Stimulated activated CD4-positive, alpha-beta T cell treated with anti-CD3 and anti-CD28 coated beads, Interleukin-1b, Interleukin-23, amount 100 ng/mL, for 1 hour (primary cell): ENCODE measurements at places on chromosomes 2 and 18.

GRCh38 chr18:420661-421246, 79.7 kb downstream of the COLEC12 start:
- no peak for DNase-seq

DNA sequence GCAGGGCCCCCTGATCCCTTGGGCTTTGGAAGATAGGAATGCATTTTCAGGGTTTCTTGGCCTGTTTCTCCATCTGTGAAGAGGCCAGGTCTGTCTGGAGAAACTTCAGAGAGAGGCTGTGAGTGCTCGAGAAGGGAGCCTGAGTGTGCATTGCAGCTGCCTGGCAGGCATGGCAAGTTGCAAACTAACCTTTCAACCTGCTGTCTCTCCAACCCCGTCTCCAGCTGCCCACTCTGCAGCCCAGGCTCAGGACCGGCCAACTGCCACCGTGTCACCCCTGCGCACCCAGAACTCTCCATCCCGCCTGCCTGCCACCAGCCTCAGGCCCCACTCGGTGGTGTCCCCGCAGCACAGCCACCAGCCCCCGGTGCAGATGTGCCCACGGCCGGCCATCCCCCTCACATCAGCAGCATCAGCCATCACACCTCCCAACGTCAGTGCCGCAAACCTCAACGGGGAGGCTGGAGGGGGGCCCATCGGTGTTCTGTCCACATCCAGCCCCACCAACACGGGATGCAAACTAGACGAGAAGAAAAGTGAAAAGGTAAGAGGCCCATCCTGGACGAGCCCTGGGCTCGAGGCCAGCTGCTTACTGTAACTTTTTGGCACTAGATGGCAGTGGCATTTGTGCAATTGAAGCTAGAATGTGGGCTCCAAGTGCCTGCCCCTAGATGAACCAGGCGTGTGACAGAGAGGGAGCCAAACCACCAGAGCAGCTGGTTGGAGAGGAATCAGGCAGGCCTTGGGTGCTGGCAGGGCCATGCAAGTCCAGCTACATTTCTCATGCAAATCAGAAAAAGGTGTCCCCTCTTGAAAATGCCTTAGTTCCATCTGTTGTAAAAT, 164.6 kb downstream of the SEPTIN10 start:
- no peak for DNase-seq

DNA sequence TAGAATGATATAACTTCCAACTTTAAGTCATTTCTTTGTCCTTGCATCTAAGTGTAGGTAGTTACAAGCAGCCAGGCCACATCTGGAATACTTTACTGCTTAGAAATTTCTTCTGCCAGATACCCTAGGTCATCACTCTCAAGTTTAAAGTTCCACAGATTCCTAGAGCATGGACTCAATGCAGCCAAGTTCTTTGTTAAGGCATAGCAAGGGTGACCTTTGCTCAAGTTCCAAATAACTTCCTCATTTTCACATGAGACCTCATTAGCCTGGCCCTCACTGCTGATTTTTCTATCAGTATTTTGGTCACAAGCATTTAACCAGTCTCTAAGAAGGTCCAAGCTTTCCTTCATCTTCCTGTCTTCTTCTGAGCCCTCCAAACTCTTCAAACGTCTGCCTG, 7.8 kb upstream of the UGT1A9 start:
- DNase-seq = no peak

DNA sequence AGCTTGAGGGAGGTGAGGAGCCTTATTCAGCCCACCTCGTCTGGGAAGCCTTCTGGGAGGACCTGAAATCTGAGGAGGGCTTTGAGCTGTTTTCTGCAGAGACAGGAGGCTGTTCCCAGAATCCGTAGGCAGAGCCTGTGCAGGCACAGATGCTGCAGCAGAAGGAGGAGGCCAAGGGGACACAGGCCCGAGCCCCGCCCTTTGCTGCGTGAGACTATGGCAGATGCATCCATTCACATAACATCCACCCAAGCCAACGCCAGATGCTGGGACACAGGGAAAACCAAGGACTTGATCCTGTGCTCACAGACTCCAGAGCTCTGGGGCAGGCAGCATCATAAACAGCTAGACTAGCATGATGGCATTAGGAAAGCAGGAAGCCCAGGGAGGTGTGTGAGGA, 98.2 kb downstream of the KCNF1 start:
- no peak for DNase-seq

DNA sequence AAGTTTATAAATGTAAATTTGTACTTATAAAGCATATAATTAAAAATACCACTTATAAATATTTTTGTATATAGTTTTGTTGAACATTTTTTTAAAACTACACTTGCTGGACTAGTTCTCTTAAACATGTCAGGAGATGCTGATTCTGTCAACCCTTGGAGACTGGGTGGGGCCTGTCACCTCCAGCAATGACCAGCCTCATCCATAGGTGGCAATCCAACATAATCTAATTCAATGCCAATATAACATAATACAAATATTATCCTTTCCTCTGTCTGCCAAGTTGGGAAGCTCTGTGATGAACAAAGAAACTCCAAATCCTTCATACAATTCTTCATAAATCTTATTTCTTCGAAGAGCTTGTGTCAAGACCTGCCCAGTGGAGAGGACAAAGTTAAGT, 140.4 kb downstream of the RBMS1 start:
- DNase-seq = no peak

DNA sequence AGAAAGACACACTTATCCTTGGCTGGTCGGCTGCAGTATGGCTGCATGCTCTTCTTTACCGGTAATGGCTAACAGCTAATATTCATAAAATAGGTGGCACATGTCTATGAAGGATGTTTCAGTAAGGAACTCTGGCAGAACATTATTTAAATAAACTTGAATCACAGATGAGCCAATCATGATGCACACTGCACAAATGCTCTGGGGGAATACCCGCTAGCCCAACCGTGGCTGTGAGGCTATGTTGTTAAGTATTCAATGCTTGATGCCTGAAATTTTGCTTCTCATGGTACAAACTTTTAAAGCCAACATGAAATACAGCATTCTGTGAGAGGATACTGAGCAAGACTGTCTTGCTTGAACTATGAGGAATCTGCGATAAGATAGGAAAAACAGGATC, 505.8 kb downstream of the ZEB2 start:
- DNase-seq = no peak

- DNase-seq = no peak
Measured at GRCh38 chr2:168254158-168254935, 7.0 kb upstream of the STK39 start.

GRCh38 chr18:62524440-62525200, 1.8 kb downstream of the ZCCHC2 start:
- peak; percentile 39 for DNase-seq

DNA sequence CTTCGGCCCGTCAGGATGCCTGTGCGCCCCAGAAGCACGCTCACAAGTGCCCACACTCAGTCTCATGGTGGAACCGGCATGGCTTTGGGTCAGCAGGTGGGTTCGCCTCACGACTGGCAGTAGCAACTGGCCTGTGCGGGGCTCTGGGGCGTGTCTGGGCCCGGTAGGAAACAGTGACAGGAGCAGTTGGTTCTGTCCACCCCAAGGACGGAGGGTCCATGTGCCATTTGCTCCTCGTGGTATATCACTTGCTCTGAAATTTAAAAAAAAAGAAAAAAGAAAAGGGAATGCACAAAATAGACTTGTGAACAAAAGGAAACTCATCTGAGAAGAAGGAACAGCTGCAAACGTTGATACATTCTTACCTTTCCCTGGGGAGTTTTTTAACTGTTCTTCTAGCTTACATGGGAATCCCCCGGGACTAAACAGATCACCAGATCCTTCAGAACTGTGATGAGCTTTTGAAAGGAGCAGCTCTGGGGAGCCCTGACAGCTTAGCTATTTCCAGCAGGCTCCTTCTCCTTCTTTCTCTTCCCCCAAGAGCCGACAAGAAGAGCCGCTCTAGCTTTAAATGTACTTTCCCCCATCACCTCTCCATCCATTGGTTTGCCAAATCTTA, 42.8 kb downstream of the TRAPPC12 start:
- no peak for DNase-seq

GRCh38 chr2:230828272-230828961, 36.3 kb upstream of the ITM2C start:
- DNase-seq = no peak

DNA sequence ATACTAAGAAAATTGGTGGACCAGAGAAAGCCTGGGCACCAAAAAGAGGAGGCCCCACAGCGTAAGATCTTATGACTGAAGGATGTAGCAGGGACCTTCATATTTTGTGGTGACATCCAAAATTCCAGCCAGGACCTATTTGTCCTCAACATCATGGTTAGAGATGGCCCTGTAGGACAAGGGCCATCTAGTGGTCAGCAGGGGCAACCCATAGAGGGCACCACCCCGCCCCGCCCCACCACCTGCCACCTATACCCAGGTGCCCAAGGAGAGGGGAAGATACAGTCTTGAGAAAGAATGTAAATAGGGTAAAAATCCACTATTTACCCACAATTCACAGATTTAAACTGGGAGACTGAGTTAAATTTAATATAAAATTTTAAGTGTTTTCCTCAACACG, 59.6 kb upstream of the TMEM163 start:
- DNase-seq = no peak

DNA sequence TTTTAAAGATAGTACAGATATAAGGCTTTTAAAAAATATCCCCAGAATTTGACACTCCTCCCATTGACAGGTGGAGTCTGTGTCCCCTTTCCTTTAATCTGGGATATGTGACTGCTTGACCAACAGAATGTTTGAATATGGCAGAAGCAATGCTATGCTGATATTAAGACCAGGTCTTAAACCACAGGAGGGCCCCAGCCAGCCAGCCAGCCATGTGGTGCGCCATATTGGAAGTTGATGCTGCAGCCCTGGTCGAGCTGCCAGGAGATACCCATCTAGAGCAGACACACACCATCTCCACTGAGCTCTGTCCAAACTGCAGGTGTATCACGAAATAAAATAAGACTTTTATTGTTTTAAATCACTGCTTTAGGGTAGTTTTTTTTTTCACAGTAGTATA, 122.3 kb upstream of the CAB39 start:
- DNase-seq = no peak

GRCh38 chr2:43111788-43112554, 114.4 kb downstream of the ZFP36L2 start:
- no peak for DNase-seq

DNA sequence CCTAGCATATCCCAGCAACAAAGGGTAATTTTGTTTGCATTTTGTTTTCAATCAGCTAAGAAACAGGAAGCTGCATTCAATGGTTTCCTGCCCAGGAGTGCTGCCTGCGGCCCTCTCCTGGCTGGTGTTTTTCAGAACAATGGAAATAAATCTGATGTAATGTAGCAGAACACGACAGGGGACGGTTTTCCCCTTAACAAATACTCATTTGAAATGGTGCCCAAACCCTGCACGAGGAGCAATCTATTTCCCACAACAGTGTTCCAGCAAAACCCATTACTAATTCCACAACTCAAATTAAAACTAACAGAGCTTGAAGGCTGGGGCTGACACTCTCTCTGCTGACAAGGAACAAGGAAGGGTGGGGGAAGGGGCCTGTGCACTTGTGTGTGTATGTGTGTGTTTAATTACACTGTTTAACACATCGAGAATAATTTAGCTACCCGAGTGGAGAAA, 8.7 kb downstream of the CAPN13 start:
- DNase-seq = no peak

DNA sequence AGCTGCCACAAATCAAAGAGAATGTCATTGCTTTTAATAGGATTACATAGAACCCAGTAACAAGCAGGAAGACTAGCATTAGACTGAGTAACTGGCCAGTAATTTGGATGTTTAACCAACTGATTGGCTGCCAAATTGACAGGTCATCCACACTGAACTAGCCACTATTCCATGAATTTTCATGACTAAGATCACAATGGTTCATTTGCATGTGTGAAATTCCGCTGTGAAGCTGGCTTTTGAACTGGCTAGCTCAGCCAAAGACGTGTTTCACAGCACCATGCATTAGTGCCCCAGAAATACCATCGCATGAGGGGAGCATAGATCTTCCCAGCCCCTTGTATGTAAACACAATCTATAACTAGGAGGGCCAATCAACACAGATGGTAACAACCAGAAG, 649.8 kb downstream of the ARHGAP15 start:
- no peak for DNase-seq

GRCh38 chr2:27823135-27823534, 51.6 kb downstream of the MRPL33 start:
- no peak for DNase-seq

DNA sequence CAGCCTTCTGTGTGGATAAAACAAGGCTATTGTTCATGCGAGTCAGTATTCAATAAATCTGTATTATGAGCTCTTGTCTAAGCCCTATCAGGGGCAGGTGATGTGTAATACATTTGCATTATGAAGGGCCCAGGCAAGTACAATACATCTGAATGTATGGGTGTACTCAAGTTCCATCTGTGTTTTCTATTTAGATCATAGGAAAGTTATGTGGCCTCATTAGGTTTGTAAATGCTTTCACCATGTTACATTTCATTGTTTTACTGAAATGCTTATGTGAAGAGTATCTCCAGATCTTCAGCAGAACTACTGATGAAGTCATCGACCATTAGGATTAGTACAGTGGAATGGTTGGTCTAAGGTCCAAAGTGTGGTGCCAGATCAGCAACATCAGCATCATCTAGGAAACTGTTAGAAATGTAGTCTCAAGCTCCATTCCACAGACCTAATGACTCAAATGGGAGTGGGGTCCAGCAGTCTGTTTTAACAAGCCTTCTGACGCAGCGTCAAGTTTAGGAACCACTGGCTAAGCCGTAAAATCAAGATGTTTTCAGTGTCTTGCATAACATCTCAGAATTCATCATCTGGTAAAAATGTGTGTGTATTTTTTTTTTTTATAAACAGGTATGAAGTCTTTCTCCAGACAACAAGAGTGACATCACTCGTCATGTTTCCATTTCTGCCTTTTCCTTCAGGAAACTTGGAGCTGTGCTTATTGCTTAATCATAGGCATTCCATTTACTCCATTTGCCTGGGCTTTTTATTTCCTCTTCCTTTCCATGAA, 80.5 kb downstream of the LYPD6 start:
- DNase-seq = no peak
